T-helper 17 cell (primary cell): ENCODE measurements at places on chromosomes 13 and 19. TPM values are rescaled to one million over a fixed set of nuclear protein-coding genes. Genes with fewer than 3 reads are reported as not detected.

DNA sequence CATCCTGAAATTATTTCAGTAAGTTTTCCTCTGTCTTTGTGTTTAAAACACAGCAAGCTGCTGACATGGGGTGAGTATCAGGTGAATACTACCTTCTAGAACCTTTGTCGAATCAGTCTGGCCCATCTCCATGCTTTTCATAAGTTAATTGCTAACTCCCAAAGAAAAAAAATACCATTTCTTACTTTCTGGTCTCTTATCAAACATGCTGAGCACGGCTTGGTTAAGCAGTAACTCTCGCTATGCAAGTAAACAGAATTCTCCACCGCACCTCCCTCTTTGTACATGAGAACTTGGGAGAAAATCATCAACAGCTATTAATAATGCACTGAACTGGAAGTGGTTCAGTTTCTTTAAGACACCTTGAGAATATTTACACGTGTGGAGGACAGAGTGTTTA lies 88.6 kb downstream of the FGF9 start:
- DNase-seq = no peak

Gene ZNF829
- 3.9 TPM for total RNA-seq

DNA sequence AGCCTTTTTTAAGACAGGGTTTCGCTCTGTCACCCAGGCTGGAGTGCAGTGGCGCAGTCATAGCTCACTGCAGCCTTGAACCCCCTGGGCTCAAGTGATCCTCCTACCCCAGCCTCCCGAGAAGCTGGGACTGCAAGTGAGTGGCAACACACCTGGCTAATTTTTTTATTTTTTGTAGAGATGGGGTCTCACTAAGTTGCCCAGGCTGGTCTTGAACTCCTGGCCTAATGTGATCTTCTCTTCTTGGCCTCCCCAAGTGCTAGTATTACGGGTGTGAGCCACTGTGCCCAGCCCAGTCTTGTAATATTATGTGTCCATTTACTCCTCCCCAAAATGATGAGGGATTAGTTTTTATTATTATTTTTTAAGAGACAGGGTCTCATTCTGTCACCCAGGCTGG lies 3.1 kb upstream of the LINGO3 start:
- DNase-seq = no peak

DNA sequence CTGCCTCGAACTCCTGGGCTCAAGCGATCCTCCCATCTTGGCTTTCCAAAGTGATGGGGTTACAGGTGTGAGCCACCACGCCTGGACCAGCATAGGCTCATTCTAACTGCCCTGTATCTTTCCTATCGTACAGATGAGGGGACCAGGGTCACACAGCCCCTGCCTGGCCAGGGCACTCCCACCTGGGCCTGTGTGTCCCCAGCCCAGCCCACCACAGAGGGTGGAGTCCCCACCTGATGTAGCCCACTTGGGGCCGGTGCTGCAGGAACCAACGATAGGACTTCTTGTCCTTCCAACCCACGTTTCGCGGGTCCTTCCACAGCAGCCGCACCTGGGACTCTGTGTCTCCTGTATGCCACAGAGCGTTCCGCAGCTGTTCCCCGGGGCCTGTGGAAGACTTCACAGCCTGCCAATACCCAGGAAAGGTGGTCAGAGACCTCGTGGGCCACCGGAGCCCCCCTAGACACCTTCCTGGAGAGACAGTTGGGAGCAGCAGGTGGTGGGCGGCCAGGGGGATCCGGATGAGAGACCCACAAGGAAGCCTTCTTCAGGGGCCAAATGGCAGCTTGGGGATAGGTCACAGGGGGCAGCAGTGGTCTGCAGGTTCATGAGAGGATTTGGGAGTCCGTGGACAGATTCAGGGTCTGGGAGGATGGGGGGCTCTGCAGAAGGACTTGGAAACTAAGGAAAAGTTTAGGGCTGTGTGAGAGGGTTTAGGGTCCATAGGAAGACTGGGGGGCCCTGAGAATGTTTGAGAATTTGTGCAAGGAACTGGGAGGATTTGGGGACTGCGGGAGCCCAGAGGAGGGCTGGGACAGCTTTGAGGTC lies 6.9 kb downstream of the COMP start:
- no peak for DNase-seq

DNA sequence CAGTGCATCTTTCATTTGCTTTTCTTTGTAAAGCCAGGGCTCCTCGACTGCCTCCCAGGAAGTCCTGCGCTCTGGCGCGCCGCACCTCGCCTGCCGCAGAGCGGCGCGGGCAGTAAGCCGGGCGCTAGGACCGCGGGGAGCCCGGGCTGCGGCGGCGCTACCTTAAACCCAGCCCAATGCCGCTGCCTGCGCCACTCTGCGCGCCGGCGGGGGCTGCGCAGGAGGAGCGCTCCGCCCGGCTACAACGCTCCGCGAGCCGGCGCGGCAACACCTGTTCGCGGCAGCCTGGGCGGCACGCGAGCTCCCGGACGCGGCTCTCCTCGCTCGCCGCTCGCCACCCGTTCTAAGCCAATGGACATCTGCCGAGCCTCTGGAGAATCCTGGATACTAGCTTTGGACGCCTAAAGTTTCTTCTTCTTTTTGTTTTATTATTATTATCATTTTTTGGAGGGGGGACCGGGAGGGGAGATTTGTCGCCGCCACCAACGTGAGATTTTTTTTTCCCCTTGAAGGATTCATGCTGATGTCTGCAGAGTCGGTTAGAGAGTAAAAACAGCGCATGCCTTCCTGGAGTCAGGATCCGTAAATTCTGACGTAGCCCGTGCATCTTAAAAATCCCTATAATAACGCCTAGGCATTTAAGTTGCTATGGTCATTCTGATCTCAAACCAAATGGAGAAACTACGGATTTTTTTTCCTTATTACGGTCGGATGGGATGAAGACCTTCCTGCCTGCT lies at the start of gene FGF9:
TSS of gene FGF9 (plus strand) at position 191 of the 737 bp plus-strand sequence. CDS start 840 bp downstream, outside the sequence.
- peak; percentile 78 for DNase-seq

DNA sequence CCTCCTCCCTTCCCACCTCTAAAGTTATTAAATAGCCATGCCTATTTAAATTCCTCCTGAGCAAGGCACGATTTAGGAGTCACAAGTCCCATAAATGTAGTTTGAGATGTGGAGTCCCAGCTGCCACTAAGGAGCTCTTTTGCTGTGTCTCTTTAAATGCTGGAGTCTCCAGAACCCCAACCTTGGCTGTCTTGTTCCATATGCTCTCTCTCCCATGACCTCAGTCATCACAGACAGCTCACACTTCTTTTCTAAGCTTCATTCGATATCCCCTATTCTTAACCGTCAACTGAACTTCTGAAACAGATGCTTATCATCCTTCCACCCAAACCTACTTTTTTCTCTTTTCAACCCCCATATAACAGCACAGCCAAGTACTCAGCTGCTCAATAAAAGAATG lies 197.1 kb downstream of the VWA8 start:
- DNase-seq = no peak
